ENCODE measurements at places on chromosomes 2 and 18.
A peak's percentile ranks its signal among the peaks of the same experiment; 100 is the strongest.

GRCh38 chr2:59301466-59302402, 1060.6 kb upstream of the FANCL start:
- peak; percentile 4 for DNase-seq

DNA sequence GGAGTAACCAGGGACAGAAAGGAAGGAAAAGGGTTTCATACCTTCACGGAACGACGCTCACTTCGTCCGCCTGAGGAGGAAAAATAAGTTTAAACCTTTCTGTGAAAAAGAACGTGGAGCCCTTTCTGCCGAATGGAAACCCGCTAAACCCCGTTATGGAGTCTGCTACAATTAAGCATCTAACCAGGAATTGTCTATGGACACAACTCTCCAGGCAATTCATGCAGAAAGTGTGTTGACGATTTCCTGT, 528 bp upstream of the PPP4R3B start:
- no peak for DNase-seq

DNA sequence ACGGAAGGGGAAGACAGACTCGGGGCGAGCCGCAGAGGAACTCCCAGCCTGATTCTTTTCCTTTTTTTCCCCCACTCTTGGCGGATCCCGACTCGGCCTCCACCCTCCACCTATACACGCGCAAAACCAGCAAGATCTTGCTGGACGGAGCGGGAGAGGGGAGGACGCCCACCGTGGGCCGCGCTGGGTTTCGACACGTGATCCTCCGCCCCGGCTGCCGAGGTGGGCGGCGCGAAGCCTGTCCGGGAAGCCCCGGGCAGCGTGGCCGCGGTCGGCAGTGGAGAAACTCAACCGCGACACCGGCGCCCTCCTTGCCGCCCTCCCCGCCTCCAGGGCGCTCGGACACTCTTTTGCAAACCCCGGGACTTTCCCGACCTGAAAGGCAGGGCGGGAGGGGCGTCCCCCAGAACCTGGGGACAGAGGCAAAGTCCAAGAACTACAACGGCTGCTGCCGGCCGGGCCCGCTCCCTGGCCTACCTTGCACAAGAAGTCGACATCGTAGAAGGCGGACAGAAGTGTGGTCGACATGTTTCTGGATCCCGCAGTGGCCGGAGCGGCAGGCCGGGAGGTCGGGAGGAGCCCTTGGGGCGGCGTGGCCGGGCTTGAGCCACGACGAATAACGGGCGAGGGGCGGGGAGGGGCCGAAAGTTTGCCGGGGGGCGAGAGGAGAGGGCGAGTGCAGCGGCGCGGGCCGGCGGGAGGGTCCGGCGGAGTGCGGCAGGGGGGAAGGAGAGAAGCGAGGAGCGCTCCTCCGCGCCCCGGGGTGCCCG, 433 bp downstream of the ZFP36L2 start:
- peak; percentile 83 for DNase-seq

DNA sequence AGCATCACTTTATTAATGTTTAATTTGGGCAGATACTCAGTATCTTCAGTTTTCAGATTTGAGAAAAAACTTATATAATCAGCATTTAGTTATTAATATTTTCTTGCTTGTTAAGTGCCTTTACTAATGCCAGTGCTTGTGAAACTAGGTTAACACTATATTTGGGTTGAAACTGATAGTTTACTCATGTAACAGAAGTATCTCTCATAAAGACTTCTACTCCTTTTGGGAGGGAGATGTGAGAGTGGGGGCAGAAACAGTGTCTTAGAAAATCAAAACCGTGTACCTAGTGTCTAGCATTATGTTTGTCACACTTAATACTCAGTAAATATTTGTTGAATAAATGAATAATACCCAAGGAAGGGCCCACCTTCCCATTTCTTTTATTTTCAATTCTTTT, 129.5 kb downstream of the MSTN start:
- DNase-seq = no peak

DNA sequence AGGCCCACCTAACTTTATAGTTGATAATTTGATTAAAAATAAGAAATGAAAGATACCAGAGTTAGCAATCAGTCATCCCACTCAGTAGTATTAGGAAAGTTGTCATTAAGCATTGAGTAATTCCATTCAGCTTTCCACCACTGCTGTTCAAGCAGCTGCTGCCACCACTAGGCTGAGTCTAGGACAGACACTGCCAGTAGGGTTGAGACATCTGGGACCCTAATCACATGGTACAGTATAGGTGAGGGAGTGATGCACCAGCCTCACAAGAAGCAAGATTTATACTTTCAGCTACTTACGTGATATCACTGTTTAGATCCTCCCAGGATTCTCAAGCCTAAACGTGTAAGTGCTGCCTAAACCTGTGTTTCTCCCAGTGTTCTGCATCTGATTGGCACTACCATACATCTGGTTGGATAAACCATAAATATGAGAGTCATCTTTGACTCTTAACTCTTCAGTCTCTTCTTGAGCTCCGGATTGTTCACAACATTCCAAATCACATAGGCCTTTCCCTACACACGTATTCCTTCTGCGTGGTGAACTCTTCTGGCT, 3.2 kb downstream of the UBXN4 start:
- DNase-seq = peak; percentile 22

GRCh38 chr2:118197011-118197675, 108.9 kb downstream of the INSIG2 start:
- no peak for DNase-seq

DNA sequence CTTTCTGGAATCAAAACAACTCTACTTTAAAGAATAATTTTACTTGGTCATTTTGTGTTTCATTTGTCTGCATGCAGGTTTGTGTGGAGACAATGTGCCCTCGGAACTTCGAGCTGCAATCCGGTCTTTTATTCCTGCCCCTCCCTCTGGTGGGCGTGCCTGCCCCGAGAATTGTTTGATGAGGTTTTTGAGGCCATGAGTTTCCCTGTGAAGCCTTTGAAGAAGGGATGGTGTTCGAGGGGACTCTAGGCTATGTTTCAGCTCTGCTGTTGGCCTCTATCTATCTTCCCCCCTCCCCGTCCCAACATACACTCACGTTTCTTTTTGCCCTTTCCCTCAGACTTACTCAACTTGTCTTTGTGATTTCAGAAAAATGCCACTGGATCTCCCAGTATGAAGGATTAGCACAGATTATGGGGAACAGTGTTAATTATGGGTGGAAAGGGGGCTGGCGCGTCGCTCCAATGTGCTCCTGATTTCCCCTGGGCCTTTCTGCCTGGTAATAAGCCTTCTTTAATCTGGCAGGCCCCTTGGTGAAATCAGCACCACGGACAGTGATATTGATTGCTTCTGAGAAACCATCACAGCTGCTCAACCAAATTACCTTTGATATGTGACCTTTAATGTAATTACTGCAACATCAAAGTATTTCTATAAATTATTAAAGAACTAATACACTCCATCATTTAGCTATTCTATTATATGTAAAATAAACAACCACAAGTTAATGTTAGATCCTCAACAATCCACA, 82.2 kb downstream of the CELF4 start:
- DNase-seq = peak; percentile 7

DNA sequence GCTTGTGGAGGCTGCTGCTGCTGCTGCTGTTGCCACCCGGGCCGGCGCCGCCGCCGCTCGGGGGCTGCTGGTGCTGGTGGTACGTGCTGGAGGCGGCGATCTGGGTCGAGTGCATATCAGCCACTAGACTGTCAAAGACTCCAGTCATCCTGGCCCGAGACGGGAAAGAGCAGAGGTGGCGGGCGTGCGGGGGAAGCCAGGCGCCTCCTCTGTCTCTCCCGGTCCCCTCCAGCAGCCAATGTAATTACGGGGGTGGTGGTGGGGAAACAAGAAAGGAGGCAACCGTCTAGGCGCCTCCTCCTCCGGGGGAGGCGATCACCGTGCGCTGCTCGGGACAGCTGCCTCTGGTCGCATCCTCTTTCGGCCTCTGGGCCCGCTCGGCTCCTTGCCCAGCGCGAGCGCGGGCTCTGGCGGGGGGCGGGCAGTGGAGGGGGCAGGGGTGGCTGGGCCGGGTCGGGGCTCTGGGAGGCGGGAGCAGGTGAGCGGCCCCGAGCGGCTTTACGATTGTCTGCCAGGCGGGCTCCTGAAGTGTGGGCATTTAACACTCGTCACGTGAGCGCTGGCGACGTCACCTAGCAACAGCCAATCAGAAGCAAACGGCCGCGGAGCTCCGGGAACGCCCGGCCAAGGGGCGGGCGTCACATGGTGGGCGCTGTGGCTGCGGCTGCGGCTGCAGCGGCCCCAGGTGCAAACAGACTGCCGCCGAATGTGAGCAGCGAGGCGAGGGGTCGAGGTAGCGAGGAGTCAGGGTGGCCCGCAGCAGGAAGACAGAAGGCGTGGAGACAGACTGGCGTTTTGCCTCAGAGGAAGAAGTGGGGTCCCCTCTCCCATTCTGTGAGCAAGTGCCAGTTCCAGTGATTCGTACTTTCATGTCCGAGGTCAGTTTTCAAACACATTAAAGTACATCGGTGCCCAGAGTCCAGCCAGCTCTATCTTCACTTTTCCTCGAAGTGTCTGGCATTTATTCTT, at the start of gene DLX2:
DLX2 (minus strand) TSS at position 510 of the 969 bp plus-strand sequence; CDS start at position 148, 362 bp downstream.
- peak; percentile 80 for DNase-seq

All from stimulated activated naive CD8-positive, alpha-beta T cell treated with anti-CD3 and anti-CD28 coated beads, Interleukin-15, Interleukin-2, amounts not matched to agents 100 U/mL and 50 U/mL, for 24 hours (primary cell).